Right hindlimb (tissue), 1 donor: ENCODE measurements at places on chromosomes 6 and 20.
A peak's percentile ranks its signal among the peaks of the same experiment; 100 is the strongest.

DNA sequence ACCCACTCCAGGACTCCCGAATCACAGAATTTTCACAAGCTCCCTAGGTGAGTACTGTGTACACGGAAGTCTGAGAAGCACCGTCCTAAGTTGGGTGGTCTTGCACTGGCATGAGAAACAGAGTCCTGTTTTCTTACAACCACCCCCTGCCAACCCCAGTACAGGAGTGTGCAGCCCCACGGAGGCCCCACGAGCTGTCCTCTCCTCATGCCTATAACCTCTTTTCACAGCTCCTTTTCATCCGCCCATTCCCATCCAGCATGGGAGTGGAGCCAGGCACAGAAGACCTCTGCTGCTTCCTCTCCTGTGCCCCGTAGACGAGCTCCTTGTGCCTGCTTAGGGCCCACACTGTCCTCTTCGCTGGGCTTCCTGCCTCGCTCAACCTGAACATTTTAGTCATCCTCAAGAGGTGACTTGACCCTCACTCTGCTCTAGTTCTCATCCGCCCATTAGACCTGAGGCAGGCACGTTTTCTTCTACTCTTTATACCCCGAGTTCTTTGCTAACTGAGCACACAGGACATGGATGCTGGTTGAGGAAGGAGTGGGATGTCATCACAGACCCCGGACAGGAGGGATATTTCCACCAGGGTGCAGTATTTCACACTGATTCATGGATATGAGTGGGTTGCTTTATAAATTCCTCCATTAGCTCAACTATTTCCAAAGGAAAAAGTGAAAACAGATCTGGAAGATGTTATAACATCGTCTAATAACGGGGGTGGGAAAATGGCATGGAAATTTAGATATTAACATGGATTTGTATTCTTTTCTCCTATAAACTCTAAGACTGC, 160.5 kb downstream of the TTLL2 start:
- peak; percentile 61 for DNase-seq

DNA sequence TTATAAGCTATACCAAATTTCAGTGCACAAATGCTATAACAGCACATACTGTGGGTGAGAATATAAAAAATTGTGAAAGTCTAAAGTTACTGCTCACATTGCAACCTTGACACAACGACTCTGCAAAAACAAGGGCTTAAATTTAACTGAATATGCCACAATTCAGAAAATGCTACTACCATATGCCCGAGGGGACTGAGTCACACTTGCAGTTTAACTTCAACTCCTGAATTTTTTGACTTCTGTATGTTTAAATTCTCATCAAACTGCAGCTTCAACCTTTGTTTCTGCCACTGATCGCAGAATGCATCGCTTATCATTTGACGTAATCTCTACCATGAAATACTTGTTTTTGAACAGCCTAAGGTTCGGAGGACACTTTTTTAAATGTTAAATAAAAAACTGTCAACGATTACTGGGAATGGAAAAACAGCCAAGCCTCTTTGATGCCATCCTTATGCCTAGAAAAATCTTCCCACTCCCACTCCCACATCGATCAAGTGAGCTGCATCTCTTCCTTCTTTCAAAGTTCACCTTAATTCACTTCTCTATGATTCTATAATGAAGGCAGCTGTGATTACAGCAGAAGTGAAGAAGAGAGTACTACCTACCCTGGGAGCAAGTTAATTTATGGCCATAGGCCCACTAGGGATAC, 136.5 kb downstream of the ATXN1 start:
- no peak for DNase-seq

DNA sequence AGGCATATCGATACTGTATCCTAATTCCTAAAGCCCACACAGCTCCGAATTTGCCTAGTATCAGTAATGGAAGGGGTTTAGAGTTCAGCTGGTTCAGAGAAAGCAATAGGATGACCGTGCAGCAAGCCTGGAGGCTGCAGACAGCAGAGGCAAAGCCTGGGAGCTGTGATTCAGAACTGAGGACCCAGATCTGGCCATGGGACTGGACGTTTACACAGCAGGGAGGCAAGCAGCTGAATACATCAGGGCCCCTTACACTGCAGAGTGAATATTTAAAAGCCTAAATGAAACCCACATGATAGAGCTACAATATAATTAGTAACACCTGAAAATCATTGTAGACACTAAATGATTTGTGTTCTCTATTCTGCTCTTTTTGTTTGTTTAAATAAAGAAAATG, 38.0 kb downstream of the ELOVL2 start:
- DNase-seq = no peak

DNA sequence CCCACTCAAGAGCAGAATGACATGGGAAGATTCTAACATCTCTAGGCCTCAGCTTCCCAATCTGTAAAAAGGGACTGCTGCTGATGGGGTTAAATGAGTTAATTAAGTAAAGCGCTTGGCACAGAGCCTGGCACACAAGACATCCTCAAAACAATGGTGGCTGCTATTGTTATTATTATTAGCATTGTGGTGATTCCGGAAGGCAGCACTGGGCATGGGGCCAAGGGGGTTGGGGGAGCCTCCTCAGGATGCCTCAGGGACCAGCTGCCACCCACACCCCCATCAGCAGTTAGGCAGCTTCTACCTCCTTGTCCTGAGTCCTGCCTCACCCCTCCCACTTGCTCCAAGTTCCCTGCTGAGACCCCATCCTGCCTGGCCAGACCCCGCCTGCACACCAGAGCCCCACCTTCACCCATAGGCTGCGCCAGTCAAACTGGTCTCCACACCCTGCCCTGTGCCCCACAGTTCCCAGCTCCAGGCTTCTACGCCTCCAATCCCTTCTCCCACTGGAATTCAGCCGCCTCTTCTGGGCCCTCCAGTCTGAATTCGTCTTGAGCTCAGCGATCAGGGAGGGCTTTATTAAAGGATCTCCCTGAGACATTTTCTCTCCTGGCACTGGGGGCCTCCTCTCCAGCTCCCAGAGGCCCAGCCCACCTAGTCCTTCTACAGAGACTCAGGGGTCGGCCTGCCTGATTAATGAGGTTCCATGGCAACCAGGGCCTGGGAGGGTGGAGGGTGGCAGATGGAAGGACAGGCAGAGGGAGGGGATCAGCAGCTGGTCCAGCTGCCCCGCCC, 1.5 kb downstream of the E2F1 start:
- peak; percentile 37 for DNase-seq

- DNase-seq = no peak
These were observed 179.1 kb downstream of the SOD2 start for GRCh38 chr6:159513914-159514313.

DNA sequence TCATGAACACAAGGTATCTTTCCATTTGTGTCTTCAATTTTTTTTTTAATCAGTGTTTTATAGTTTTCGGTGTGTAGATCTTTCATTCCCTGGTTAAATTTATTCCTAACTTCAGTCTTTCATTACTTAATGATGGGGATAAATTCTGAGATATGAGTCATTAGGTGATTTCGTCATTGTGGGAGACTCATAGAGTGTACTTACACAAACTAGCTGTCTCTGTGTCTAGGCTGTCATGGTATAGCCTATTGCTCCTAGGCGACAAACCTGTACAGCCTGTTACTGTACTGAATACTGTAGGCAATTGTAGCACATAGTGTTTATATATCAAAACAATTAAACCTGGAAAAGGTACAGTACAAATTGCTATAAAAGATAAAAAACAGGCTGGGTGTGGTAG, 42.1 kb downstream of the SMAP1 start:
- no peak for DNase-seq

DNA sequence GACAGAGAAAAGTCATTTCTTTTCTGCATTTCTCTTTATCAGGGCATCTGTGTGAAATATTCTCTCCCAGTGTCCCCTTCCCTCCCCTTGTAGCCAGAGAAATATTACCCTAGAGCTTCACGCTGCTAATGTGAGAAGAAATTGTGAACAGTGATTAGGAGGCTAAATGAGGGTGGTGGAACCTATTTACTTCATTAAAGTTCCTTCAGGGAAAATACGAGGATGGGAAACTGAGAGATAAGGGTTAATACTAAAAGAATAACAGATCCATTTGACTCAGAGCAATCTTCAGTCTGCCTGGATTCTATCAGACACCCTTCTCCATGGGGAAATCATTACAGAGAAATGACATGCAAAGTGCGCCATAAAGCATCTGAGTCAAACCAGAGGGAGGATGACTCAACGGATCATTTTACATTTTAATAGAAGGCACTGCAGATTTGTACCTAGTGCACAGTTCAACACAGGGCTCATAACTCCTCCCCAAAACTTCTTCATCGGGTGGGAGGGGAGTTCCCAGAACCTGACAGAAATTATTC, 131.3 kb downstream of the GJA10 start:
- DNase-seq = no peak

GRCh38 chr20:658731-659291, 5.8 kb upstream of the SRXN1 start:
- no peak for DNase-seq

DNA sequence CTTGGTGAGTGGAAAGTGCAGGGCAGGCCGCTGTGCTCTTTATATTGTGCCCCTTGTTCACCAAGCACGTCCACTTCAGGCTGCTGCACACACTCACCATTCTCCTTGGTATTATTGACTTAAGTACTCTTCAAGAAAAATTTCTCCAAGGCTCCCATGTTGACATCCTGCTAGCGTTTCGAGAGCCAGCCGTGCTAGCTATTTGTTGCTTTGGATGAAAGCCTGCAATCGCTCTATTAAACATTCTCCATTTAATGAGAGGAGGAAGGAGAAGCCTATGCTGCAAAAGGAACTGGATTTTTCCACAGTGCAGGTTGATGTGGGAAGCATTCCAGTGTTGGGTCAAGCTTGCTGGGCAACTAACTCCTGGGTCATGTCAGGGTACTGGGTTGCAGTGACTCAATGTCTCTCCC, 113.5 kb downstream of the CD83 start:
- no peak for DNase-seq

DNA sequence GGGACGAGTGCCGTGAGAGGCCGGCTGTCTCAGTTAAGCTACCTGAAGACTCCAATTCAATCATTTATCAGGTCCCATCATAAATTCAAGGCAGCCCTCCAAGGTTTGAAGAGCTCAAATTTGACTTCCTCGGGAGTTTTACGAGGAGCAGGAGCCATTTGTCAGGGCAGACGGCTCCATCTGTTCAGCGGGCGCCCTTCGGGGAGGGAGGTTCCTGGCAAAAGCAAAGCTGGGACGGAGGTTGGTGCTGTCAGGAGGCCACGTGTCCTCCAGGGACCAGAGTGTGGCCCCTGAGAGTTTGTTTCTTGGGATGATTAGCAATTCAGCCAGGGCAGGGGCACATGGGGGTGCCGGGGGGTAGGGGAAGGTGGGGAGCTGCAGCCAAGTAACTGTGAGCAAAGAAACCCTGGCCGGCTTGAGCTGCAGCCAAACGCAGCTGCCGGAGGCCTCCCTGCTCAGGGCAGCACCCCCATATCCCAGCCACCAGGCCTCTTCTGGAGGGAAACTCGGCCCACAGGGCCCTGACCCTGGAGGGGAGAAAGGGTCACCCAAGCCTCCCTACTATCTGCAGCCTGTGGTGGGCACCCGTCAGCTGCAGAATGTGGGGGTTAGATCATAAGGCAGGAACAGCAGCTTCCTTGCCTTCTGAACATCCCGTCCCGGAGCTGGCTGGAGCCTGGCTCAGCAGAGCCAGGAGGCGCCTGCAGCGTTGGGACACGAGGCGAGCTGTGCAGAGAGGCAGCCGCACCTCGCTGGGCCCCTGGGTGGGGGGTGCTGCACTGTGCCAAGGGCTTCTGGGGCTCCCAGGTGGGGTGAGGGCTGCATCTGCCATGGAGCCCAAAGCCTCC, 63.6 kb upstream of the GATA5 start:
- DNase-seq = no peak

DNA sequence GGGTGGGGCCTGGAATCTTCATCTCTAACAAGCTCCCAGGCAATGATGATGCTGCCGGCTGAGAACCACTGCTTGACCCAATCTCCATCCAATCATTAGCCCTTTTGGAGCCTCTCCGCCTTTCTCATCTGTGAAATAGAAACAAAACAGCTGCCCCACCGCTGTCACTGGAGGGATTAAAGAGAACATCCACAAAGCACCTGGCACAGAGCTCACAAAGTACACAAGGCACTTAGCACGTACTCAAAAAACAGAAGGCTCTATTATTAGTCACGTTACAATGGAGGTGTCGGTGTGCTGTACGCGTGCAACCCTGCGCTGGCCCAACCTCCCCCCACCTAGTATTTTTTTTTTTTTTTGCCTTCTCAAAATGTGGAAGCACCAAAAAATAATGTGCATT, 213.5 kb upstream of the ARID1B start:
- DNase-seq = no peak

- DNase-seq = no peak
These were observed 161.0 kb downstream of the COL12A1 start for GRCh38 chr6:75044846-75045245.

DNA sequence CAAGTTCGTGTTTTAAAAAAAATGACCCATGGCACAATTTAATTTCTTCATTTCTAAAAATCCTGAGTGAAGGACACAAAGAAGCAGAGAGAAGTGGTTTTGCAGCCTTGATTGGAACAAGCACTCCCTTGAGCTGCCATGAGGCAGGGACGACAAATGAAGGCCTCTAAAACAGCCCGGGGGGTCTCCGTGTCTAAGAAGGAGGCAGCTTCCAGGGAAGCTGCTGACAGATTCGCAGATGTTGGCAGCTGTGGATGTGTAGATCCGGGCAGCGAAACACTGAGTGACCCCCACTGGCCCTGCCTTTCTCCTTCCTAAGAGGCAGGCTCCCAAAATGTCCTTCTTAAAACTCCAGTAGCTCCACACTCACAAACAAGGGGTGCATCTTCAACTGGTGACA, 9.6 kb upstream of the LBP start:
- DNase-seq = no peak

DNA sequence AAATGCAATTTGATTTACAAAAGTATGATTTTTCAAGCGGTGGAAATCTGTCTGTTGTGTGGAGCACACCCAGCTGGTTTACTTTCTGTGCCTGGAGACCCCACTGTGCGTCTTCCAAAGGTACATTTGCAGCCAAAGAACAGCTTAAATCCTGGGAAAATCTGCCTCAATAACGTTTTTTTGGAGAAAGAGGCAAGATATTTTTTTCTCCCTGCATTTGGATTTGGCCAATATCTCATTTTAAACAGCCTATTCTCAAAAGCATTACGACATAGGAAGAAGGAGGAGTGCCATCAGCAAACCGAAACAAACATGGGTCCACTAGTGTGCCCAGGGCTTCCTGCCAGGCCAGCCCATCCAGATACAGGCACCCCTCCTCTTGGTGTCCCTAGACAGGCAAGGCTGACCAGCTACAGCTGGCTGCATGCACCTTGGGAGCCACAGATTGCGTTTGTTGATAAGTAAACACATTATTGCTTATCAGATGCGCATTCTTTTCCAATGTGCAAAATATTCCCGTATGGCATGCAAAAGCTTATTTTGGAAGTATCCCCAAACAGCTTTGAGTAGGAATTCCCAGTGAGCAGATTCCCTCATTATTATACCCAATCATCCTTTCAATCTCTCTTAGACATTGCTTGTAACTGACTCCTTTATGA, 184.5 kb upstream of the MARCKS start:
- peak; percentile 84 for DNase-seq

- no peak for DNase-seq
These were observed 100.8 kb upstream of the NEDD9 start for GRCh38 chr6:11333132-11333849.

DNA sequence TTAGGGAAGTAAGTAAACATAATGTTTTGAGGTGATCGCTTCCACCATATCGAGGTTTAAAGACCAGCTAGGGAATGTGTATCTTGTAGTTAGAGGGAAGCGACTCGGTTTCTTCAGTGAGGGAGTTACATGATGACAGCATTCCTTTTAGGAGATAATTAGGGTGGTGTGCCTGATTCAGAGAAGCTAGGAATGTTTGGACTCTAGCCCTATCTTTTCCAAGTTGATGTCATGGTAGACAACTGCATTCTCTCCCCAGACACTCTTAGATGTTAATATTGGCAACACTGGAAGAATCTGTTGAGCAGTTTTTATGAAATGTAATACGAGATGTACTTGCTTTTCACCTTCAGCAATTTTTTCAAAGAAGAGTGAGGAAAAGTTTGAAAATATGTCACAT, 12.9 kb upstream of the HIVEP1 start:
- no peak for DNase-seq
